HepG2 (cell line): ENCODE measurements at places on chromosomes 3 and 15. TPM values are rescaled to one million over a fixed set of nuclear protein-coding genes. Genes with fewer than 3 reads are reported as not detected.

GP9 gene
- not detected in 2 replicates for polyA plus RNA-seq

IL5RA gene
- not detected in 2 replicates for polyA plus RNA-seq

FBXW12 gene
- not detected in 2 replicates for polyA plus RNA-seq

DNA sequence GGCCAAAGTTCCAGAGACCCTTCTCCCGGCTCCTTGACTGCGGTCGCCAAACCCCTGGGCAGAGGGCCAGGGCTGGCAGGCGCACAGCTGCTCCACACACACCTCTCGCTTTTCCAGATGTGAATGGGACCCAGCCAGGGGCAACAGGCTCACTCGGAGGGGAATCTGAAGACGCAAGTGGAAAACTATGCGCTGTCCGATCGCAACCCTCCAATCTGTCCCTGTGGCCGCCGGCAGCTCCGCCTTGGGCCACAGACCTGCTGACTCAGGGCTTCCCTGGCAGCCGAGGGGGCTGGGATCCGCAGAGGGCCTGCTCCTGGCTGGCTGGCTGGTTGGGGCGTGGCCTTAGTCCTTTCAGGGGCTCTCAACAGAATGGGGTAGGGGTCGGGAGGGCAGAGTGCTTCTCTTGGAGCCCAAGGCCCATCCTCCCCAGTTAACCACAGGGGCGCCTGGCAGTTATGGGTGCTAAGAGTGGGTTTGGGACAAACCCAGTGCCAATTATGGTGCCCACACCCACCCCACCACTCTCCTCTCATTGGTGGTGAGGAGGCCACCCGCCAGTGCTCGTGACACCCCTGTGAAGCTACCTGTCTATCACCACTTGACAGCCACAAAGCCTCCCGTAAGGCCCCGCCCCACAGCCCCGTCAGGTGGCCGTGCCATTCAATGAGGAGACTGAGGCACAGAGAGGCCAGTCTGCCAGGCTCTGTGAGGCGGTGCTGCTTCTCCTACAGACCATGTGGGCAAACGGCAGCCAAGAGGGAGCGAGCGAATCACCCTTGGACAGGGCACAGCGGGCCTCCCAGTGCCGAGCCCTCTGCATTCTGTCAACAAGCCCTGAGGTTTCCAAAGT lies 53.8 kb downstream of the IQSEC1 start:
- DNase-seq, result no peak

- no peak for DNase-seq
Measured at GRCh38 chr3:11807686-11808085, 39.0 kb downstream of the TAMM41 start.
